ENCODE measurements at places on chromosomes 6 and 20. TPM values are rescaled to one million over a fixed set of nuclear protein-coding genes. Genes with fewer than 3 reads are reported as not detected.
A peak's percentile ranks its signal among the peaks of the same experiment; 100 is the strongest.

GRCh38 chr6:112910256-112910655 lies 563.1 kb downstream of the RFPL4B start:
- no peak overlapping the region for H3K4me3 ChIP-seq
- H3K27me3 ChIP-seq: no peaks in the 10 kb centered on the region
- no peak overlapping the region for H3K27ac ChIP-seq
- no peak for DNase-seq

- H3K27ac ChIP-seq: no peak overlapping the region
- no peaks in the 10 kb centered on the region for H3K36me3 ChIP-seq
- H3K4me1 ChIP-seq: no peaks in the 10 kb centered on the region
- DNase-seq: no peak
- no peaks in the 10 kb centered on the region for H3K27me3 ChIP-seq
Measured at GRCh38 chr6:23951691-23952090, 174.3 kb upstream of the NRSN1 start.

GRCh38 chr6:57040011-57040410 lies 6.5 kb upstream of the KIAA1586 start:
- H3K27ac ChIP-seq: no peak overlapping the region
- no peaks in the 10 kb centered on the region for H3K36me3 ChIP-seq
- H3K4me3 ChIP-seq: no peak overlapping the region

DNA sequence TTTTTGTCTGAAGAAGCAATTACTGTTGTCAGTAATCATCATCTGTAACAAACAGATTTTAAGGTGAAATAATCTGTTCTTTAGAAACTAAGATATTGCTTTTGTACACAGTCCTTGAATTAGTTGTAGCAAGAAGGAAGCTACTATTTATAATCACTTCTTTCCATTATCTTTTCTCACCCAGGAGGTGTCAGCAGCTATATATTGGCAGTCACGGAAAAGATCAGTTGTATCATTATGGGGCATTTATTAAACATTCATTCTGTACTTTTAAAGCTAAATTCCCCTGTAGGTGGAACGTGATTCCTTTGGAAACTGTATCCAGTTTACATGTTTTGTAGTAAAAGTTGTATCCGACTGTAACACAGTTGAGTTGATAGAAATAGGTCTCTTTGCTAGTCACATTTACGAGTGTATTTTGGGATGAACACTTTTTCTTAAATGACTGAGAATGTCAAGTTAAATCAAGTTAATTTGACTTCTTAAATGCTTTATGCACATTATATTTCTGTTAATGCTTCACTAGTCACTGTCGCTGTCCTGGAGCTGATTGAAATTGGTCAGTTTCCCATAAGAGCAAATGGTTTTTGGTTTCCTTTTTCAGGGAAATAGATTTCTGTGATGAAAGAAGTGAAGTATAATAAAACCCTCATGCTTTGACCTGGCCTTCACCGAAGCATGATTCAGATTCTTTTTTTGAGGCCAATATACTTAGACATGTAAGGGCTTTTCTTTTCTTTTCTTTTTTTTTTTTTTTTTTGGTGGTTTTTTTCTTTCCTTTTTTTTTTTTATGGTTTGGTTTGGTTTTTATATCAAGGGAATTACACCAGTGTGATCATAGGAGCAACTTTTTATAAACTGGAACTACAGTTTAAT lies 5.1 kb downstream of the QKI start:
- H3K4me1 ChIP-seq: peaks cover 41% of the 10 kb centered on the region
- peak overlapping the region; percentile 42 for H3K4me3 ChIP-seq
- no peaks in the 10 kb centered on the region for H3K27me3 ChIP-seq
- no peaks in the 10 kb centered on the region for H3K36me3 ChIP-seq

DNA sequence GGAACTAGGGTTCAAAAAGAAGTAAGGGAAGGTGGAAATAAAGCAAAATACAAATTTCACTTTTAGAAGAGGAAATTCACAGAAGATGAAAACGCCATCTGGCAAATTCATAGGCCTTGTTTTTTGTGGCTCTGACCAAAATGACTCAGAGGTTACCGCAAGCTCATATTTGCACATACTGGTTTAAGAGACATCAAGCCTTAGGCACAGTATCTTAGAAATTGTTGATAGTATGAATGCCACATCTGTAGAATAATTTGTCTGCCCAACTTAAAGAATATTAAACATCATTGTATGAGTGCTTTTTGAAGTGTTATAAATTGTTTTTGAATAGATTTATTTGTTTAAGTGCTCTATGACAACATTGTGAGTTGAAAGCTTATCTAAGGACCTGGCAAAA lies 10.6 kb downstream of the TAAR1 start:
- H3K4me3 ChIP-seq: no peak overlapping the region
- H3K4me1 ChIP-seq: peaks cover 9% of the 10 kb centered on the region
- H3K27me3 ChIP-seq: peaks cover 9% of the 10 kb centered on the region
- DNase-seq: peak; percentile 52

GRCh38 chr6:165774903-165775601 lies 112.0 kb upstream of the PDE10A start:
- DNase-seq: no peak
- H3K27ac ChIP-seq: no peak overlapping the region
- H3K36me3 ChIP-seq: no peaks in the 10 kb centered on the region
- no peaks in the 10 kb centered on the region for H3K4me1 ChIP-seq
- H3K27me3 ChIP-seq: no peaks in the 10 kb centered on the region

DNA sequence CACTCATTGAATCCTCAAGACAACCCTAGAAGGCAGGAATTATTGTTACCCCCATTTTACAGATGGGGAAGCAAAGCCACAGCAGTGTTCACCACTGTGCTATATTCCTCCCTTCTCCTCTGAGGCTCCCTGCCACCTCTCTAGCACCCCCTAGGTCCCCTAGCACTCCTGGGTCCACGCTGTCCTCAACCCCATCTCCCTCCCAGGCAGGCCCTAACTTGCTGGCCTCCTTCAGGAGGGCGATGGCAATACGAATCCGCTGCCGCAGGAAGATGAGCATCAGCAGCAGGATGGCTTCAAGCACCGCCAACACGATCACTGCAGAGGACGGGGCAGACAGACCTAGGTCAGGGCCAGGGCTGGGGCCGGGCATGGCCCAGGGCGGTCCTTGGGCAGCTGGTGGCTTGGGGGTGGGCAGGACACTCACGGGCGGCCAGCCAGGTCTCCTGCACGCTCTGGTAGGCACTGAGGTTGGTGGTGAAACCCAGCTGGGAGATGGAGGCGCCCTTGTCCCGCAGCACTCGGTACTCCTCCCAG lies 7.8 kb upstream of the NEU1 start:
- no peaks in the 10 kb centered on the region for H3K27me3 ChIP-seq
- H3K36me3 ChIP-seq: no peaks in the 10 kb centered on the region
- H3K27ac ChIP-seq: no peak overlapping the region
- peak; percentile 52 for DNase-seq
- peaks cover 4% of the 10 kb centered on the region for H3K4me1 ChIP-seq
- no peak overlapping the region for H3K4me3 ChIP-seq

DNA sequence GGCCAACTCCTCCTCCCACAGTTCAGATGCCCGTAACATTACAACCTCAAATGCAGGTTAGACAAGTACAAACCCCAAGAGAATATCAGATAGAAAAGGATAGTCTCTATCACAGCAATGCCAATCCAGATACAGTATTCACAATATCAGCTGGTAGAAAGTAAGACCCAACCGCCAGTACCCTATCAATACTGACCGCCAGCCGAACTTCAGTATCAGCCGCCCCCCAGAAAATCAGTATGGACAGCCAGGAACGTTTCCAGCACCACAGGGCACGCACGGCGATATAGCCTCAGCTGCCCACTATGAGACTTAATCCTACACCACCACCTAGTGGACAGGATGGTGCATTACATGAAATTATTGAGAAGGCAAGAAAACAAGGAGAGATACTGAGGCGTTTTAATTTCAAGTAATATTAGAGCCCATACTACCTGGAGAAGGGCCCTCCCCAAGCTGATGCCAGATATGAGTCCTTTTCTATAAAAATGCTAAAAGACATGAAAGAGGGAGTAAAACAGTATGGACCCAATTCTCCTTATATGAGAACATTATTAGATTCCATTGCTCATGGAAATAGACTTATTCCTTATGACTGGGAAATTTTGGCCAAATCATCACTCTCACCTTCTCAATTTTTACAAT lies 17.6 kb upstream of the EIF2S2 start:
- DNase-seq: peak; percentile 86
- no peak overlapping the region for H3K27ac ChIP-seq
- peak overlapping the region; percentile 14 for H3K4me3 ChIP-seq

DNA sequence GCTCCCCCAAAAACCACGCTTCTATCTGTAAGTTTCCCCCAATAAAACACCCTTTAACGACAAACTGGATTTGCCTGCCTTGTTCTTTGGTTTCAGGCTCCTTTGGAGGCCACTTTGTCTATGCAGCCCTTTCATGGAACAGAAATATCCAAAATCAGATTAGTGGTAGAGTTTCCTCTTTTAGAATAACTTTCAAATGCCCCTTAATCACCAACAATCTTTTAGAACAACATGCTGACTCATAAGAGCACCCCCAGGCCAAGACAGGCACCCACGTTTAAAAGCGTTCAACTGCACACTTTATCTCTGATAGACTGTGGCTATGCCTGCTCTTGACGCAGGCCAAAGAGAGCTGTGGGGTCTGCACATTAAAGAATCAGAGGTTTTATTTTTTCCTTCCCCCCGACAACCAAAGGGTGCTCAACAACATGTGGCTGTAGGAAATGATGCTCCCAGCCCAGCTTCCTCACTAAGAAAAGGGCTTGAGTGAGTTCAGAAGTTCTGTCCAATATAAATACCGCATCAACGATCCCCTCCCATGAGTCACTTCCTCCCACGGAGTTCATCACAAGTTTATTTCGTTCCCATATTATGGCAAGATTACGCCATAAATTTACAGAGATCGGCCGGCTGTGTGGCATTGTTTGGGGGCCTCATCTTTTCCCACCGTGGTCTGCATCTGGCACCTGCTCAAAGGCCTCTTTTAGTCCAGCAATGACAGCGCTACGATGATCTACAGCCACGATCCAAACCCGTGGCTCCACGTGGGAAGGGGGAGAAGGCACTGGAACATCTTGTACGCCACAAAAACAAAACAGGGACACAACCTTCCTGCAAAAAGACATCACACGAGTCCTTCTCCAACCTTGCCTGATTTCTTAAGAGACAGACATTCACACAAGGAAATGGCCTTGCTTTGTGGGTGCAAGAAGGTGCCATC lies 88.8 kb upstream of the NFATC2 start:
- peaks cover 33% of the 10 kb centered on the region for H3K4me1 ChIP-seq
- peak overlapping the region; percentile 50 for H3K4me3 ChIP-seq
- no peaks in the 10 kb centered on the region for H3K27me3 ChIP-seq
- H3K36me3 ChIP-seq: no peaks in the 10 kb centered on the region
- peak overlapping the region; percentile 99 for H3K27ac ChIP-seq

- peaks cover 17% of the 10 kb centered on the region for H3K4me1 ChIP-seq
- DNase-seq: no peak
- no peak overlapping the region for H3K4me3 ChIP-seq
- H3K36me3 ChIP-seq: no peaks in the 10 kb centered on the region
Measured at GRCh38 chr6:79421707-79422484, 115.3 kb downstream of the LCA5 start.

DNA sequence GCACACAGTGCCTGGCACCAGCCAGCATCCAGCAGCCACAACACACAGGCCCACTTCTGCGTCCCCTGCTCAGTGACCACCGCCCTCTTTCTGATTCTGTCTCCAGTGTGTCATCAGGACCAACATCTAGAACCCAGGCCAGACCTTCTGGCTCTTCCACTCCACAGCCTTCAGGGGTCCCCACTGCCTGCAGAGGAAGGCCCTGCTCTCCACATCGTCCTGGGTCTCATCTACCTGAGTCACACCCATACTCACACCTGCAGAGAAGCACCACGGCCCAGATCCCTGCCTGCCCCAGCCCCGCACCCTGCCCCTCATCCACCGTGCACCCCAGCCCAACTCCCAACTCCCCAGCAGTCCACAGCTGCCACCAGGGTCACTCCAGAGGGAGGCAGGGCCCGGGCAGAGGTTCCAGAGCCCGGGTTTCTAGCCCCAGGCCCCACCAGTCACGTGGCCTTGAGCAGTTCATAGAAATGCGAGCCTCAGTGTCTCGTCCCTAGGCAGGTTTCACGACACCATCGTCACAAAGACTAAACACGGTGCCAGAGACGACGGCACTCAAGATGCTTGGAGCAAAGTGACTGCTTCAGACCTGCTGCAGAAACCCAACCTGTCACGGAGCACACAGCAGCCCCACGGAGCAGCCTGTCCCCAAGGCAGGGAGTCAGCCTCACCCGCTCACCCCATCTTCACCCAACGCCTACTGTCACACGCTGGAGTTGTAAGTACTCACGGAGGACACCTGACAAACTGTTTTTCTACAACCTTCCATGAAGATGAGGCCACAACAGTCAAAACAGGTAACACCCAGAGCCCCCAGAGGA lies 16.1 kb downstream of the TAF4 start:
- H3K27me3 ChIP-seq: no peaks in the 10 kb centered on the region
- no peaks in the 10 kb centered on the region for H3K4me1 ChIP-seq
- no peak overlapping the region for H3K27ac ChIP-seq
- DNase-seq: peak; percentile 57

DNA sequence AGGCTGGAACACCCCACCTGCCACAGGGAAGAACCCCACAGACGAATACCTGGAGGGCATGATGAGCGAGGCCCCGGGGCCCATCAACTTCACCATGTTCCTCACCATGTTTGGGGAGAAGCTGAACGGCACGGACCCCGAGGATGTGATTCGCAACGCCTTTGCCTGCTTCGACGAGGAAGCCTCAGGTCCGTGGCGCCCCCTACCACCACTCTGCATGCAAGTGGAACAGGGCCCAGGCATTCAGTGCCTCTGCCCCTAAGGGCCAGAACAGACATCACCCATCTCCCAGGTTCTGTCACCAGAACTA lies 6.6 kb downstream of the MYL9 start:
- H3K36me3 ChIP-seq: peaks cover 56% of the 10 kb centered on the region
- H3K4me3 ChIP-seq: no peak overlapping the region
- H3K27ac ChIP-seq: no peak overlapping the region
- DNase-seq: no peak

DNA sequence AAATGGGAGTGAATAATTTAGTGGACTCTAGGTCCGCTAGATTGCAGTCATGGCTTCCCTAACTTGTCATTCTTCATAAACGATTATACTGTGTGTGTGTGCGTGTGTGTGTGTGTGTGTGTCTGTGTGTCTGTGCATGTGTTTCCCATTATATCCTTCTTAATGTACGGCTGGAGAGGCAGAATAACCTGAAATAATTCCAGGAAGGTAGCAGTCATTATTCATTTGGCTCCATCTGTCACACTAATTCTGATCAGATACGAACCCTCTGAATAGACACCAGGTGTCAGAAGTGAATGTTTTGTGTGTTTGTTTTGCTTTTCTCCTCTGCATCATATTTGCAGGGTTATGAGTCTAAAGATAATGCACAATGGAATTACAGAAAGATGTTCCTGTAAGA lies 372.9 kb downstream of the DOK5 start:
- H3K36me3 ChIP-seq: no peaks in the 10 kb centered on the region
- no peak overlapping the region for H3K4me3 ChIP-seq
- no peak overlapping the region for H3K27ac ChIP-seq
- H3K4me1 ChIP-seq: no peaks in the 10 kb centered on the region

GRCh38 chr20:37885593-37886503 lies 17.1 kb upstream of the VSTM2L start:
- H3K27me3 ChIP-seq: peaks cover 7% of the 10 kb centered on the region
- H3K4me3 ChIP-seq: peak overlapping the region; percentile 53
- H3K36me3 ChIP-seq: no peaks in the 10 kb centered on the region
- no peaks in the 10 kb centered on the region for H3K4me1 ChIP-seq

Gene ZNF831
- total RNA-seq: not detected

Gene FAM217A
- total RNA-seq: not detected

Gene SOD2
- total RNA-seq: 294 TPM

Gene C6orf58
- not detected for total RNA-seq

Gene SLC22A7
- total RNA-seq: not detected

Gene CLIC5
- total RNA-seq: not detected

Measured in osteoblast (primary cell).